GM04503 (cell line): ENCODE measurements at places on chromosomes 1 and 21.

- DNase-seq = no peak
These were observed 18.6 kb upstream of the FMN2 start for GRCh38 chr1:240073097-240073496.

DNA sequence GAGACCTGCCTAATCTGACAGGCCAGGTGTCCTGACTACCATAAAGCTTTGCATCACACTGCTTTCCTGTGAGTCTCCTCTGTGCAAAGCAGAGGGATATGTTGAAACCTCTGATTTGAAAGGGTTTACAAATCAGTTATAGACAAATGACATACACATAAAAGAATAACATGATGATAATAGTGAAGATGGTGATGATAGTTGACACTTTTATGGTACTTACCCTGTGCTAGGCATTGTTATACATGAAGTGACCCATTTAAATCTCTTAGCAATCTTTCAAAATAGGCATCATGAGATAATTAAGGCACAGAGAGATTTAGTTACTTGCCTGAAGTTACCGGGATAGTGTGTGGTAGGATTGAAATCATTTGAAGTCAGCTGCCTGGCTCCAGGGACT, 34.1 kb upstream of the PKN2 start:
- no peak for DNase-seq

GRCh38 chr1:50421366-50421748, 1.9 kb downstream of the DMRTA2 start:
- no peak for DNase-seq

DNA sequence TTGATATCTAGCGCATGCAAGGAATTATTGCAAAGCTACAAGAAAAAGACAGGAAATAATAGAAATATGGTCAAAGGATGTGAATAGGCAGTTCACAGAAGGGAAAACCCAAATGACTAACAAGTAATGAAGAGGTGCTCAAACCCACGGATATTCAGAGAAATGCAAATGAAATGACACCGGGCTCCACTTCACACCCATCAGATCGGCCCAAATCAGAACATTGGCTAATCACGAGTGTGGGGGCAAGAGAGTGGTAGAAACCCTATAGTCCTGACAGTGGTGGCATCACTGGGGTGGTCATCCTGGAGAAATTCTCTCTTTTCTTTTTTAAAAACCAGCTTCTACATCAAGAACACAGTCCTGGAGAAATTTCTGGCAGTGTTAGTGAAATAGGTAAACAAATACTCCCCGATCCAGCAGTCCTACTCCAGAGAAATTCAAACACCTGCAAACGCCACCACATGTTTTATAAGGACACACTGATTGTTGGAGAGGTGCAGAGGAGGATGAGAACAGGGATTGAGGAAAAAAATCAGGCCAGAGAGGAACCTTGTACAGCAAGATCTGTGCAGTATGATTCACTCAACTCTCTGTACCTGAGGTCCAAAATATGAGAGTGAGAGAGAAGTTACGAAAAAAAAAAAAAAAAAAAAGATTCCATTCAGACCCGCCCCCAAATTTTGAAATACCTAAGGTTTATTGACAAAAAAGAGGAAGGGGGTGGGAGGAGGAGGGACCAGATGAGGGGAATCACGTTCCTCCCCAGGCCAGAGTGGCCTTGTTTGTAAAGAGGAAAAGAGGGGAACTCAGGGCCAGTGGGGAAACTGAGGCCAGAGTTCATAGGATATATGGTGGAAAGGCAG, 9.2 kb upstream of the TNFRSF1B start:
- no peak for DNase-seq

DNA sequence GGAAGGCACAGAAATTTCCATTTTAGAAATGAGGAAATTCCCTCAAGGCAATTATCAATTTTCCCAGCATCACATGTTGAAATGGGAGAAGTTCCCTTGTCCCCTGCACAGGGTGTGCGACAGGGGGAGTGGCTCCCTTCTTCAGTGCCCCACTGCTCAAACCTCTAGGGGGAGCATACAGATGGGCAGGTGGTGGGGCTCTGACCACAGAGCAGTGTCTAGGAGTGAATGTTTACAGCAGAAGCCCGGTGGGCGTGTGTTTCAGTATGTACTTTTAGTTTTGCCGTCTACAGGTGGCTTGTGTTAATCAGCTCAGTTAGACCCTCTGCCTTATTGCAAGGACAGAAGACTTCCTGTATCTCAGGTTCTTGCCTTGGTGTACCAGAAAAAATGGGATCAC, 493.7 kb upstream of the PLXNA2 start:
- no peak for DNase-seq

DNA sequence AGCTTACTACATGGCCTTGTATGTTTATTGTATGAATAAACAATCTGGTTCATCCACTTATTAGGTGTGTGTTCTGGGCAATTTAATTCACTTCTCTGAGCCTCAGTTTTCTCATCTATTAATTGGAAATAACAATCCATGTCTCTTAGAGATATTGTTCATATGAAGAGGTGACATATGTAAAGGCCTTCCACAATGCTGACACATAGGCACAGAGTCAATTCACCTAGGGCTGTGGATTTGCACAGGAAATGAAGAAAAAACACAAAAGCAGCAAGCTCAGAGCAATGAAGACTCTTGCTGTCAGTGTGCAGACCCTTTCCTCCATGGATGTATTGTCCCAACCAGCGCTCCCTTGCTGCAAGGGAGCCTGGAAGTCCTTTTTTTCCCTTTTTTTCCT, 195.2 kb upstream of the CAMK1G start:
- DNase-seq = no peak
